Caki2 (cell line): ENCODE measurements at places on chromosomes 7 and 10.
A peak's percentile ranks its signal among the peaks of the same experiment; 100 is the strongest.

DNA sequence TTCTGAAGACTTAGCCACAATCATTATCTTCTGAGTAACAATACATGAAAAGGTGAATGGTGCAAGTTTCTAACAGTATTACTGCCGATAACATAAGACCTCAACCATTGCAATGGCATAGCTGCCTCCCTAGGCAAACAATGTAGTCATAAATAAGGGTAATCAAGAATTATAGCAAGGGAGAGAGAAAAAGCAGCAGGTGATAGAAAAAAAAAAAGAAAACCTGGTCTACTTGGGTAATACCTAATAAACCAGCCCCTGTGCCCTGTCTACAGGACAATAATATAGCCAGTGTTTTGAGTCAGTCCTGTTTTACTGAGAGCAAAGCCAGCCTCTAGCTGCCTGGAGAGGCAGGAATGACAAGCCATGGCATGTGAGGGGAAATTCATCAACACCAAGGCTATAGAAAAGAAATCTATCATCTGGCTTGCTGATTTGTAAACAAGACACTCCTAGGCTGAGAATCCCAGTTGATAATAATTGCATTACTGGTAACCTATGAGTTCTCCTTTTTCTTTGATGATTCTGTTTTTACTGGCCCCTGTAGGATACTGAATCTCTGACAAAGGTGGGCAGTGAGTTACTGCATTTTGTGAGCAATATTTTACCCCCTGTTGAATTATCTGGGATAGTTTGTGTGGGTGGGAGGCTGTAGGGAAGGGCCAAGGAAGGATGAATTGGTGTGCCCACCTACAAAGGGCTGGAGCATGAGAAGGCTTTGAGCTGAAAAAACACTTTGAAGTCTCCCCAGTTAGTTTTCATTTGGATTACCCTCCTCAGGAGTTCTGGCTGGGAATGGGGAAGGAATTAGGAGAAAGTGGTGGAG lies 1.7 kb upstream of the WEE2 start:
- DNase-seq = no peak

- no peak for DNase-seq
Measured at GRCh38 chr10:11279314-11279713, 261.6 kb downstream of the CELF2 start.

GRCh38 chr7:117072620-117073118 lies 119.4 kb downstream of the ST7 start:
- DNase-seq = no peak

DNA sequence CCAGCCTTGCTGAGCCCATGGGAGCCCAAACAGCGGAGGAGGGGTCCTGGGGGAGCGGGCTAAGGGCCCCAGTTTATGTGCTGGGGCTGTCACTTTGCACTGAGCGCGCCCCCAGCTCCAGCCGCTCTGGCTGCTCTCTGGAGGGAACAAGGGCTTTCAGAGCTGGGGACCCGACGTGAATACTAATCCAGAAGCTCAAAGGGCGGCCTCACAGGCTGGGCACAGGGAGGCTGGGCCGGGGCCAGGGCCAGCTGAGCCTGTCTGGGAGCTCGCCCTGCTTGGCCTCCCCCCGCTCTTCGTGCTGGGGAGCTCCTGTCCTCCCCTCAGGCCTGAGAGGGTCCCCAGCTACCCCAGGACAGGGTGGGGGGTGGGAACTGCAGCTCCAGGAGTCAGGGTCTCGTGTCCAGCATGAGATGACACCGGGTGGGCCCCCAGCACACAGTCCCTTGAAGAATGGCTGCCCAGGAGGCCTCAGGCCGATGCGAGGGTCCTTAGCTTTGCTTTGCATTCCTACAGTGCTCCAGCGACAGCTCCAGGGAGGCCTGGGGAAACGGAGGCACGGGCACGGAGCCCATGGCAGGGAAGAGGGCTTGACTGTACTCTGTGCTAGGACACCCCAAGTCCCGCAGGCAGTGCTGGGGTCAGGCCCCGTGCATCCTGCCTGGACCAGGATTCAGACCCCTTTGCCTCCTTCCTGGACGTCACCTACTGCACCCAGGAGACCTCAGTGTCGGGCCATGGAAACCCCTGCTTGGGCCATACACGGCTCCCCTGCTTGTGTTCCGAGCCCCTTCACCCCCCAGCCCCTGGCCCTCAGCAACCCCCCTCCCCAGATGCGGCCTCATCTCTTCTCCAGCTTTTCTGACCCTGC lies 5.8 kb upstream of the AMZ1 start:
- no peak for DNase-seq

DNA sequence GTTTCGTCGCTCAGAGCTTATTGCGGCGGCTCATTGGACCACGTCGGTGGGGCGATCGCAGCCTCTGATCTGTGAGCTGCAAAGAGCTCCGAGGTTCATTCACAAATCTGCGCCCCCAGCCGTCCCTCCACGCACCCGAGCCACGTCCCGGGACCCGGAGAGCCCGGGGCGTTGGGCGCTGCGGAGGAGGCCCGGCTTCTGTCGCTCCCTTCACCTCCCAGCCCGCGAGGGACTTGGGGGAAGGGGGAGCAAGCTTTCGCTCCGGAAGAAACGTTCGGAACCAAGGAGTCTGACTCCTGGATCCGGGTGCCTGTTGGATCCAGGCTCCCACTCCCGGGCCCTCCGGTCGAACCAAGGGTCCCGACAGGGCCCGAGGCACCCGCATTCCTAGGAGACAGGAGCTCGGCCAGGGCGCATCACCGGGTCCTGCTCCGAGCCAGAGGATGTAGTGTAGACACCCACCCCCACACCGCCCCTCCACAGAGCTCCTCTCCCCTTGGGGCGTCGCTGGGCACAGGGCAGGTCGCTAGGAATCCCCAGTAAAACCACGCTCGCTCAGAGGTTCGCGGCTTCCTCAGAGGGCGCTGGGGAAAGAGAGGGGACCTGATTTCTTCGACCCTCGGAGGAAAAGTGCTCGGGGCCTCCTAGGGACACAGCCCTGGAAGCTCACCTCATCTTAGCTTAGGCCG lies 7.9 kb upstream of the EN2 start:
- no peak for DNase-seq

- DNase-seq = no peak
Measured at GRCh38 chr10:30176182-30176581, 116.8 kb upstream of the JCAD start.

DNA sequence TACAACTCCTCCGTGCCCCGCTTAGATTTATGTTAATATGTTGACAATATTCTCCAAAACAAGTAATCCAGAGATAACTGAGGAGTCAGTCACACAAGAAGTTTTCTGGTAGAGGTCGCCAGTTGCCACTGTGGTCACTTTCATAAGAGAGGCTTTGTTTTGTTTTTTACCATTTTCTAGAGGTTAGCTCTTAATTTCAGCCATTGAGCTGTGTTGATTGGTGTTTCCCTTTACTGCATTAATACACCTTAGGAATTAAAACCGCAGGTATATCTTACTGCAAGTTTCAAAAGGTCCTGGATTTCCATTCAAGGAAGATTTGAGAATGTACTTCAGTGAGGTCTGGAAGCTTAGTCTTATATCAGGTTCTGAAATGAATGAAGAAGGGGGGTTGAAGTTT lies 3.5 kb downstream of the BMI1 start:
- DNase-seq = no peak

DNA sequence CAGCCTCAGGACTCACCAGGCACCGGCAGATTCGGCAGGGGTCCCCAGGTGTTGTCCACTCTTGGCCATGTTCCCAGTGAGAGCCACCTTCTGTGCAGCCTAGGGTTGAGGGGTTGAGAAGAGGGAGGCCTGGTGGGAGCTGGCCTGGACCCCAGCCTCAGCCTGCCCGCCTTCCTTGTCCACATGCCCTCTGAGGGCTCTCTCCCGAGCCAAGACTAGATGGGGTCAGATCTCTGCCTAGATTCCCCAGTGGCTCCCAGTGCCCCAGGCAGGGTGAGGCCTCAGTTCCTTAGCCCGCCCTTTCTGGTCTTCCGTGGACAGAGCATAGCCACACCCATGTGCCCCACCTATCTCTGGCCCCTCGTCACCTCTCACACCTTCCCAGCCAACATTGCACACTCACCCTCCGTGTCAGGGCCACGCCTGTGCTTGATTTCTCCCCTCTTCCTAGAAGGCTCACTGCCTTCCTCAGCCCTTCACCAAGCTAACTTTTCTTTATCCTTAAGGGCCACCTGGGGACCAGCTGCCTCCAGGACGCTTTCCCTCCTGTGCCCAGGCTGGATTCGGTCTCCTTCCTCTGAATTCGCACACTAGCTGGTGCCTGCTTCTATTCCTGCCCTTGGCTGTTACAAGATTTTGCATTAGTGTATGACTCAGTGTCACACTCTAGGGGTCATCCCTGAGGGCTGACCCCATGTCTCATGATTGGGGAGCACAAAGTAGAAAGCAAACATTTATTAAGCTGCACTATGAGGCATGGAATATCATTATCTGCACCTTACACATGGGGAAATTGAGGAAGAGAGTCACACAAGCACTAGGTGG lies 7.5 kb downstream of the KCP start:
- DNase-seq = peak; percentile 94

DNA sequence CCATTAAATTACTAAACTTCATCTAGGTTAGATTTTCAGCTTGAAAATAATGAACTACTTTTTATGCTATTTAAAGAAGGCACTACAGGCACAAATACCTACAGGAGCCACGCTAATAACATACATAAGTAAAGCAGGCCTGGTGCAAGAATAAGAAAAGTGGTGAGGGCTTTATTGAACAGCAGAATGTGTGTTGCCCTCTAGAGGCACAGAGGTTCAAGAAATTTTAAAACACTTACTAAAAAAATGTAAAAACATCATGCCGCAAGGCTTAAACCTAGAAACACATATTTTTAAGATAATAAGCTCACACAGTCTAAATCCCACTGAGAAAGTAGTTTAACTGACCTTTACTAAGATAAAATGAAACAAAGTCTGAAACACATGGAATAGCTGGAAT lies 20.3 kb downstream of the CACUL1 start:
- no peak for DNase-seq

- DNase-seq = no peak
Measured at GRCh38 chr7:5429857-5430611, 6.4 kb upstream of the TNRC18 start.

DNA sequence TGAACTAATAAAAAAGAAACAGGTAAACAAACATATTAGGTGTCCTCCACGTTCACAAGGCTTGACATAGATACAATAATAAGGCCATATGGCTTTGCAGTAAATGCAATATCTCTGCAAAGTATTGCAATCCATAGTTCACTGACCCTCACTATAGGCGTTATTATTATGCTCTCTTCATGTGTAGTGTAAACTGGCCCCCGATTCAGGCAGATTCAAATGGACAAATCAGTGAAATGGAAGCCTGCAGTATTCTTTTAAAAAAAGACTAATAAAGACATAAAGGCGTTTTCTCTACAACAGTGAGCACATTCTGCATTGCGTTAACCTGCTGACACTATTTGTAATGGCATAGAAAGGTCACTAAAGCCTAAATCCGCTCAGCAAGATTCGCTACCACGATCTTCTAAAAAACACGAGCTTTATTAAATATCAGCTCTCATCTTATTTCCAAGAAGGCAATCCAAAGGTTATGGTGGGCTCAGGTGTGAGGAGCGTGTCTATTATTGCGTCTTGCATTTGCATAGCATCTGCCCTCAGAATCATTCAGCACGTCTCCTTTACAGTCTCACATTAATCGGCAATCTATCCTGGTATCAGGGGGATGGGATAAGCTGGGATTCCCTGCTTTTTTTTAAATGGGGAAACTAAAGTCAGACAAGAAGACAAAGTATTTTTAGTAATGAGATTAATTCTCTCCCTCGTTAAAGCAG lies 36.2 kb downstream of the FRMD4A start:
- no peak for DNase-seq

GRCh38 chr7:133957845-133958244 lies 169.3 kb upstream of the LRGUK start:
- no peak for DNase-seq

DNA sequence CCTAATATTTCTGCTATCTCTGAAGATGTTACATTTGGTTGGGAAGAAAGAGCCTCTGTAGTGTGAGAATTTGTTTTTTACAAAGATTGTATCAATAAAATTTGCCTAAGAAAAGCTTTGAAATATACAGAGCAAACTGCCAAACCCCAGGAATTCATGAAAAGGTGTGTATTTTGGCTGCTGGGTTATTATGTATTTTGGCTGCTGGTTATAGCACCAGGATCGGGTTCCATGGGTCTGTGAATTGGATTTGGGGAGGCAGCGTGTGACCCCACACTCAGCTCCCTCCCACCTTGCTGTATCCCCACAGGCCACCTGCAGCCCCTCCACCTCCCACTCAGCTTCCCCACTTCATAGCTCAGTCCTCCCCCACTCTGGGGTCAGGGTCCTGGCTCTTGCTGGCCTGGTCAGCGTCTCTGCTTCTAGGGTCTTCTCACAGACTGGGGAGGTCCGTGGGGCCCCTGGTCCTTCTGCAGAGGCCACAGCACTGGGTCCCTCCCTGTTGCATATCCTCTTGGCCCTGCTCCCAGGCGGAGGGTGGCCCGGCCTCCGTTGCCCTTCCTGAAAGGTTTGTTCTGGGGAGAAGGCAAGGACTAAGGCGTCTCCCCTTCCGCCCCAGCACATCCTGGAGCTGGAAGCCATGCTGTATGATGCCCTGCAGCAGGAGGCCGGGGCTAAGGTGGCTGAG lies 24.0 kb upstream of the DPYSL4 start:
- no peak for DNase-seq

- no peak for DNase-seq
Measured at GRCh38 chr10:91519899-91520514, 109.9 kb downstream of the HECTD2 start.

GRCh38 chr10:47062441-47063200 lies 151.4 kb downstream of the PTPN20 start:
- no peak for DNase-seq
